Stomach (tissue), 19 donors: ENCODE measurements at places on chromosomes 5 and 9. TPM values are rescaled to one million over a fixed set of nuclear protein-coding genes. Genes with fewer than 3 reads are reported as not detected.

CYLC2 gene
- polyA plus RNA-seq = not detected

GRCh38 chr5:38253759-38254158, 4.6 kb upstream of the EGFLAM start:
- DNase-seq = no peak

DNA sequence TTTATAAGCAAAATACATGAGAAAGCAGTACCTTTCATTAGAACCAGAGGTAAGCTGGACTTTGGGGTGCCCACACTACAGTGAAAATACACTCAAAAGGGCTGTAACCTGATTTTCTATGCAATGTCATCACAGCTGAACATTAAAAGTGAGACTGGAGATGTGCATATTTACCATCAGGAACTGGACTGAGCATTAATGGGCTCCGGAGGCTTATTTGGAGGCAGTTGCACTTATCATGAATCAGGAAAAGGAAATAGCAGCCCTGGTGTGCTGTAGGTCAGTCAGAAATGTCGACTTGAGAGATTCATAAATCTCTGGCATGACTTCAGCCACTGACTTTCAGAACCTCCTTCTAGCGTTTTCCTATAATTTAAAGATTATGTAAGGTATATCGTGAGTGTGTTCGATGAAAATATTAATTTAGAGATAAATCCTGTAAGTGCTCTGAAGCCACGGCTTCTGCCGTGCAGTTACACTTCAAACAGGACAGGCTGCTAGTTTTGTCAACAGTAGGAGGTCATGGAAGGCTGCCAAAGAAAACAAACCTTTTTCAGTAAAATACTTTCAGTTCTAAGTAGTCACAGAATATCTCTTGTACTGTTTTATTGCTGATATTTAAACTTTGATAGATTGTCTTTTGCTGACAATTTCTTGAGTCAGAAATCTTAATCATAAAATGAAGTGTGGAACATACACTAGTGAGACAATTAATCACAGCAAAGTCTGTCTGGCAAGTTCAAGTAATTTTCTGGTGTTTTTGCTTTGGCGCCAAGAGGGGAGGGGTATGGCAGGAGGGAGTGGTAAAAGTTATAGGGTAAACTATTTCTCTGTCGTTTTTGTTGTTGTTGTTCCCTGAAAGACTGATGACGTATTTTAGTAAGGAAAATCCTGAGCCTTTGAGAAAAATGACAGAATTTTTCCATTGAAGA, 939.7 kb downstream of the NR2F1-AS1 start:
- DNase-seq = peak; percentile 80

GRCh38 chr9:93869088-93869487, 86.1 kb downstream of the BARX1 start:
- DNase-seq = no peak

- DNase-seq = no peak
Observed at GRCh38 chr9:135969064-135969683, 8.0 kb upstream of the UBAC1 start.

DNA sequence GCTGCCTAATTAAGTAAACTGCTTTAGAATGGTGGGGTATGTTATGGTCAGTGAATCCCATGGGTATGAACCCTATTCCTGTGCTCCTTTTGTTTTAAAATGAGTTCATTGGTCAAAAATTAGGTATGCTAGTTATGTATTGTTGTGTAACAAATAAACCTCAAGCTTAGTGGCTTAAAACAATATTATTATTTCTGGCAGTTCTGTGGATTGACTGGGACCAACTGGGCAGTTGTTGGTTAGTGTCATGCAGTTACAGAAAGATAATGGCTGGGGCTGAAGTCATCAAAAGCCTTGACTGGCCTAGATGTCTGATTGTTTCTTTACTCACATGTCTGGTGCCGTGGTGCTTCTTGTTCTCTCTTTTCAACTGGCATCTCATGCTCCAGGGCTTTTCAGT, 8.9 kb upstream of the PTAR1 start:
- no peak for DNase-seq

DNA sequence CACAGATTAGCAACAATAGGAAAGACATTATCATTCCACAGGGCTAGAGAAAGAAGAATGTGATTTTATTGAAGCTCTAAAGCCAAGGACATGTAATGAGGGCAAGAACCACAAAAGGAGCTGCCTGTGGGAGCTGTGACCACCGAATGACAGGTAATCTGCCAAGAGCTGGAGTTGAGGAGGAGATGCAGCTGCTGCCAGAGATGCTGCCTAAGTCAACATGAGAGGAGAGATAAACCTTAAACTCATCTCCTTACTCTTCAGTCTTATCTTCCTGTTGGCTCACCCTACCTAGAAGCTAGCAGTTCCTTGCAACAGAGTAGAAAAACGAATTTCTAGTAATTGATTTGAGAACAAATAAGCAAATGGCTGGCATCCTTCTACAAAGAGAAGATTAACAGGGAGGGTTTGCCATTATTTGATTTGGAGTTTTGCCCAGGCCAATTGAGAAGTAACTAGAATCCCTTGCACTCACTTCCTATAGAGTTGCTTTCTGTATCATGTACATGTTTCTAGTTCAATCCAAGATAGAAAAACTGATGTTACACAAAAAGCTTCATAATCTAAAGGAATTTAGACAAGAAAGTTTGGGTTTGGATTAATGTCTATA, 539.2 kb downstream of the TLE1 start:
- DNase-seq = peak; percentile 8

GRCh38 chr5:173001229-173001841, 17.8 kb downstream of the ATP6V0E1 start:
- no peak for DNase-seq

LECT2 gene
- not detected for polyA plus RNA-seq

TMEM215 gene
- not detected for polyA plus RNA-seq

DNA sequence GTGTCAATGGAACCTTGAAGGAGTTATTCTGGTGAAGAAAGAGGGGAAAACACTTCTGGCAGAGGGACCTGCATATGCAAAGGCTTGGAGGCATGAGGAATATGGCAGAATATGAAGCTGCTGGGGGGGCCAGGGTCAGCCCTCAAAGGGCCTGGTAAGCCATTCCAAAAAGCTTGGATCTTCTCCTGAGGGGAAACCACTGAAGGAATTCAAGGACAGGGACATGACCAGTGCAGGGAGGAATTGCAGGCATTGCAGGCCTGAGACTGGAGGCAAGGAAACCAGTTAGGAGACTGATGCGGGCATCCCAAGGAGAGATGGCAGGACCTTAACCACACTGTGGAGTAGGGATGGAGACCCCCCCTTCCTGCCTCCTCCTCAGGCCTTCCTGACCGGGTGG, 21.4 kb downstream of the ENHO start:
- DNase-seq = no peak
